Inflammatory macrophage (primary cell): ENCODE measurements at places on chromosomes 6 and 20.

GRCh38 chr6:167576828-167577503, 249.7 kb upstream of the AFDN start:
- DNase-seq = no peak

- no peak for DNase-seq
Observed at GRCh38 chr6:167424060-167424673, 99.3 kb downstream of the TTLL2 start.

DNA sequence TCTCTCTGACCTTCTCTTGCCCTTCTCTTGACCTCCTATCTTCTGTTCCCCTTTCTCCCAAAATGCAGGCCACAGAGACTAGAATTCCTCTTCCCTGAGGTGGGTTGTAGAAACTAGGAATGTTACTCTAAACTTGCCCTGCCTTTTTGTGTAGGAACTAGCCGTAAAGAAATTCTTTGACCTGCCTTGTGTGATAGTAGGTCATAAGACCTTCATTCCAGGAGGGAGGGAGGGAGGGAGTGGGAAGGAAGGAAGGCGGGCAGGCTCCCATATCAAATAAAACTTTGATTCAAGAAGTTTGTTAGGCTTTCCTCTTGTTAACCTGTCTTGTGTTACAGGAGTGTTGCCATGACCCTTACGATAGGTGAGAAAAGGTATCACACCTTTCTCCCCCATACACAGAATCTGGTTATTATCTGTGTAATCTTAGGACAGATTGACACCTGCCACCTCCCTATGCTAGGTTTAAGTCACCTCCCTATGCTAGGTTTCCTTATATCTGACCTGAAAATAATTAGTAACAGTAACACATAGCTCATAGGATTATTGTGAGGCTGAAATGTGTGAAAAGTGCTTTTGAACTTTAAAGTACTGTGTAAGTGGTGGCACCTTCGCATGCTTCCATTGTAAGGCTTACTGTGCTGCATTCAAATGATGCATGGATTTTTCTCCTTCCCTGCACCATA, 32.6 kb upstream of the FUCA2 start:
- DNase-seq = no peak

DNA sequence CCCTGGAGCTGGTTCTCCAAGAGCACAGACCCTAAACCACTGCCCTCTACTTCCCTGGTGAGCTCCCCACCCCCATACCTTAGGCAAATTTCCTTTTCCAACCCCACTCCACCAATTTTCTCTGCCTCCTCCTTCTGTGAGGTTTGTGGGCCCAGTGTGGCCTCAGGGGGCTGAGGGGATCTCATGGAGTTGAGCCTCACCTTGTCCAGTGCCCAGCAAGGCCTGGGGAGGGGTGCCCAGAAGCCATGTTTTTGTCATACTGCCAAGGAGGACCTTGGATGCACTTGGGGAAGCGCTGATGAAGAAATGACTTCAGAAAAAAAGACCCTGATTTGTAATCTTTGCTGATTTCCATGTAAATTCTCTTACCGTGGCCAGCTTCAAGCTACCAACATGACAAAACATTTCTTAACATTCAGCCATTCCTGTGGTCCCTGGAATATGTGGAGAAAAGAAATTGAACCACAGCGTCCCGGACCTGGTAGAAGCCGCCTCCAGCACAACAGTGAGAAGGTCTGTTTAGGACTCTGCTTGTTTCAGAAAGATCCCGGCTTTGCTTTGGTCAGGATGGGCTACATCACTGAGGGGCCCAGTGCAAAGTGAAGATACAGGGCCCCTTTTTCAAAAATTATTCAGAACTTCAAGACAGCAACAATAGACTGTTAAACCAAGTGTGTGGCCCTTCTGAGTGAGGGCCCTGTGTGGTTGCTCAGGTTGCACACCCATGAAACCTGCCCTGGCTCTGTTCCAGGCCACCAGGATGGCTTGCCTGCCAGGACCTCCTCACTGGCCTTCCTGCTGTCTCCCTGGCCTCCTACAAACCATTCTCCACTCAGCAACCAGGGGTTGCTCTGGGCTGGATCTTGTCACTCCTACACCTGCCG, 52.5 kb downstream of the CHMP4B start:
- no peak for DNase-seq

DNA sequence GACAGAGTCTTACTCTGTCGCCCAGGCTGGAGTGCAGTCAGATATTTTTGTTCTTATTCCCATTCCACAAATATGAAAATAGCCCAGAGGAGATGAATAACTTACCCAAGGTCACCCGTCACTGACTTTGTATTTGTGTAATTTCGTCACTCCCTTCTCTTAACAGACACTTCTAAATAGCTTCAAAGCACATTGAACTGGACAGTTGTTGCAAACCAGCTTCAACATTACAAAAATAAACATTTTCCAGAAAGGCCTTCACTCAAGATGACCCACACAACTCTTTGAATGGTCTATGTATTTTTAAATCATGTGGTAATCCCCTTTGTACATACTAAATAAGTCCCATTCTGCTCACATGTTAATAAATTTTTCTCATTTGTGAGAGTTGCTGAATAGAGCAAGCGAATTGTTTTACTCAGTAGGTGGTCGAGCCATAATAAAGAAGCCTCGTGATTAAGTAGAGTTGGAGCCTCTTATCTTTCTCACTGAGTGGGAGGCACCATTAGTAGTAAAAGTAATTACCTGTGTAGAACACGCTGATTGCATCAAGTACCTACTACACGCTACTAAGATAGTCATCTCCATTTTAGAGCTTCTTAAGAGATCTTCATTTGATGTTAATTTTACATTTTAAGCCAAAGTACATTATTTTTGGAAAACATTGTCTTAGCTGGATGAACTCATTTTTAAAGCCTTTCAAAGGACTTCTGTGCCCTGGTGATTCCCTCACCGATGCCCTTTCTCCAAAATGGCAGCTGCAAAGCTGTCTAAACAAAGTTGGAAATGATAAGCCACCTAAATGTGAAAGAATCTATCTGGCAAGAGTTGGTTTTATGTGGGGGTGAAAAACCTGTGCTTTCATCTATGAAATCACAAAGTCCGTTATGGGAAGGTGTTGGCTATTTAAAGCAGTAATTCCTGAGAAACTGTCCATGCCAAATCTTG, 110.0 kb downstream of the TSHZ2 start:
- no peak for DNase-seq

DNA sequence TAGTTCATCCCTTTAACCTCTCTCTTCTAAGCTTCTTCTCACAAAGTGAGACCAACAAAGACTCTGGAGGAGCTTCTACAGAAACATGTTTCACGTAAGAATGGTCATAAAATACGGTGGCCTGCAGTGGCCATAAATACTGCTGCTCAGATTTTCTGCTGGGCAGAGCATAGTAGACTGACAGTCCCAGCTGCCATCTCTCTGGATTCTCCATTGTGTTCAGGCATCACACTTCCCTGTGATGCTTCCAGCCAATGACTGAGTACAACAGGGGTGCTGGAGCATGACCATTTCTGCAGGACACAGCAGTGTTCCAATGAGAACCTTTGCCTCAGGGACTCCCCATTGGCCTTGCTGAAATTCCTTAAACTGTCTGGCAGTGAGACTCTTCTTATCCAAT, 392.6 kb downstream of the MMUT start:
- DNase-seq = no peak

GRCh38 chr6:50305660-50306059, 255.9 kb upstream of the DEFB112 start:
- DNase-seq = no peak

DNA sequence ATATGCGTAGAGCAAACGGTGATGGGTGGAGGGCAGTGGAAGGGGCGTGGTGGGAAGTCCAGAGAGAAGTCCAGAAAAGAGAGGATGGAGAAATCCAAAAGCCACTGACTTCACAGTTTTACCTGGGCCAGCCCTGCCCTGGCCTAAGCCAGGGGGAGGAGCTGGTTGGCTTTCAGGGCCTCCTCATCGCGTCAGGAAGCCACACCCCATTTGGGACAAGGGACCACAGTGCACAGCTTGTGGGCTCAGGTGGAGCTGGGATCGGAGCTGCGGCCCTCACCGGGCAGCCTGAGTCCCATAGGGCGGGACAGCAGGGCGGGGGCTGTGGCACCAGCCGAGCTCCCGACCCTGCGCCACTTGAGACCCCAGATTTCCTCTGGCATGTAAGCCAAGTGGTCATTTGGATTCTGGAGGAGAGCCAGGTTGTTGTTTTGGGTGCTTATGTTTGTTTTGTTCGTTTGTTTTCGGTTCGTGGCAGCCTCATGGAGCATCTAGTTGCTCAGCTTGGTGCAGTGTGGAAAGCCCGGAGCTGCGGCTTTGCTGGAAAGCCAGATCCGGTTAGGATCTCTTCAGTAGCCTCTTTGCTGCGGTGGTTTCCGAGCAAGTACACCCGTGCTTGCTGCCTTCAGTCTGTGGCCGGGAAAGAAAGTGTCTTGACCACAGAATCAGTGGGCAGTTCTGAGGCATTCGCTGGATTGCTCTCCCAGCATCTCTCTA, 42.2 kb downstream of the RIOK1 start:
- DNase-seq = no peak

DNA sequence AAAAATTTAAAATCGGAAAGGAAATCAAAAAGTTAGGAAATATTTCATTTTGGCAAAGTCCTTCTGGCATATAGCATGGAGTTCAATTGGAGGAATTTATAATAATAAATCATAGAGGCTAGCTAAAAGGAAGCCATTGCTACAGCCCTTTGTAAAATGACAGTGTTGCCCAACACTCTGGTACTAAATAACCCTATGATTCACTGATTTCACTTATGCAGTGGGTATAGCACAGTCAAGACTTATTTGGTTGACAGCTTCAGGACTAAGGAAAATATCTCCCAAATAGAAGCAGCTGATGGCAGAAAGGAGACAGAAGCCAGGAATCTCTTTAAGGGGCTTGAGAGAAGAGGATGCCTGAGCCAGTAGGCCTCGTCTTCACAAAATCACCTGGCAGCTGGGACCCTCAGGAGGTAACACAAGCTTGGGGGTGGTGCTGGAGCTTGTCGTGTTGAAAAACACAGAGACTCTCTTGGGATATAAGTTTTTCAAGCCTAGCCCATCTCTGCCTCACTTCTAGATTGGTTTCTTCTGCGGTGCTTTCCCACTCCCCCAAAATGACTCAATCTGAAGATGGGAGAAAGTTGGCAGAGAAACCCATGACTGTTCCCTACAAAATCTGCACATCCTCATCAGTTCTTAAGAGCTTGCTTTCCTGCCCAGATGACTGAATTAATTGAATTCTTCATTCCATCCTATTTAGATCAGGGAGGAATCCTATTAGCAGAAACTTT, 38.4 kb upstream of the EYA4 start:
- DNase-seq = no peak

- peak; percentile 65 for DNase-seq
Observed at GRCh38 chr6:4522453-4522852, 253.8 kb upstream of the CDYL start.

- no peak for DNase-seq
Observed at GRCh38 chr6:160298121-160298520, 39.5 kb upstream of the SLC22A2 start.

GRCh38 chr6:151111670-151112069, 128.1 kb upstream of the AKAP12 start:
- DNase-seq = no peak

DNA sequence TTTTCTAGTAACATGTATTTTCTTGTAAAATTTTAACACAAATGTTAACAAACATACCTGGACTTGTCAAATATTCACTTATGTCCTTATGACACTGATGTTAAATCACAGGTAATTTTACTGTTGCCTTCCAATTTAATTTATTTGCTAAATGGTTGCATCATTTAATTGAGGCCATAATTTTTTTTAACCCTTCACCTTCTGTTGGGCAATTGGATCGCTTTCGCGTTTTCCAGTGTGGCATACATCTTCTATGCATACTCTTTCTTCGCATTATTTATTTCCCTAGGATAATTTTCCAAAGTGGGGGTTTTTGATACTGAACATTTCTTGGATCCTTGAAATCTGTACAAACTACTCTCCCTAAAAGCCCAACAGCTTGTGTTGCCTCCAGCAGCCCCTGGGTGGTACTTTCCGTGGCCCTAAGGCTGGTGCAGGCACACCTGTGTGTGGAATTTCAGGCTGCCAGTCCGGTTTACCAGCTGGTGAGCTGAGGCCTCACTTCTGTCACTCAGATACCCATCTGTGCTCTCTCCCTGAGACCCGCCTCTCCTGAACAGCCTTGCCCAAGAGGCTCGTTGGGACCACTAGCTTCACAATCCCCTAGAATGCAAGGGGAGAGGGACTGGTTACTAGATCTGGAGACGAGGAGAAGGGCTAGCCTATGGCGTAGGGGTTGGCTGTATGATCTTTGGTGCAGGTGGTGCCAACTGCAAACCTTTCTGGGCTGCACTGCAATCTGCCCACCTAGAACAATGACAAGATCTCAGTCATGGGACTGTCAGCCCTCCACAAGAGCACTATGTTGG, 11.2 kb upstream of the C20orf144 start:
- DNase-seq = no peak

GRCh38 chr20:36550790-36551299, 9.5 kb downstream of the MYL9 start:
- DNase-seq = no peak

DNA sequence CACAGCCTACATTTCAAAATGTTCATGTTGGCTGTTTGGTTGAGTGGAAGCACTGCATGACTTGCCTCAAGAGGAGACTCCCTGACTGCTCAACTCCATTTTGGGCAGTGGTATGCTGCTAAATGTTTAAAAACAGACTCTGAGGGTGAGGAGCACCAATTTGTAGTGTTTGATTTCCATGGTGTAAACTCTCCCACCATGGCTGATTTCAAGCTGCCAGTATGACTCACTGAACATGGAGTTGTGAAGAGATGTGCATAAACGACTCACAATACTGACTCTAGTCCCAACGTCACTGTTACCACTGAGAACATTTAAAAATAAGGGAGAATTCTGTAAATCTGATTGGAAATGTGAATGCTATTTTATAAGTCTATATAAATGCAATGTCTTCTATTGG, 70.4 kb downstream of the BACH2 start:
- no peak for DNase-seq

DNA sequence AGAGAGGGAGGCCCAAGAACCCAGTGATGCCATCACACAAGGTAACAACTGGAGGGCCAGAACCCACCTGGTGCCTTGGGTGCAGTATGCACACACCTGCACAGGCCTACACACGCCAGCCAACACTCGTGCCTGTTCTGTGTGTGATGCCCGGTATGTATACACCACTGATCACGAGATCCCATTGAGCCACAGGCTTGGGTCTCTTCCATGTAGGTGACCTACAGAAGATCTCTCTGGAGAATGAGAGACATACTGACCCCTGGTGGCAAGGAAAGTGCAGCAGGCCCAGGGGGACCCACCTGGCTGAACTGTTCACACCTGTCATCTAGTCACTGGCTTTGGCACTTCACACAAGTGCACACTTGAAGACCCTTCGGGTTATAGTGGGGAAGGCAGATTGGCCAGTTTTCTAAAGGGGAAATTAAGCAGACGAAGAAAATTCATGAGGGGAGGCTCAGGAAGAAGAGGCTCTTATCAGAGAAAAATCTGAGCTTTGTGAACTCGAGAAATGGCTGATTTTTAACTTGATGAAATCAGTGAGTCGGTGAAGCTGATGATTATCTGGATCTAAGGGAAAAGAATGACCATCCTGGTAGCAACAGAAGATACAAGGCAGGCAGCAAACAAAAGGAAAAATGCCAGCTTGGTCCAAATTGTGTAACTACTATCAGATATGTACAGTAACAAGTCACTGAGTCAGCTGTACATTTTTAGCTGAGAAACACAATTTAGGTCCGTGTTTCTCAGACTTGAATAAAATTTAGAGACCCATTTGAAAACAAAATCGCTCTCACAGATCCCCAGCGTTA, 69.1 kb upstream of the PBOV1 start:
- peak; percentile 24 for DNase-seq
